ENCODE measurements at places on chromosomes 5 and 9. TPM values are rescaled to one million over a fixed set of nuclear protein-coding genes. Genes with fewer than 3 reads are reported as not detected.

Gene HARS1
- 79.3 TPM for total RNA-seq

Gene ANKRD55
- 0.09 TPM for total RNA-seq

Gene TMC1
- total RNA-seq, result 2.1 TPM

Gene SLC25A2
- 0.09 TPM for total RNA-seq

Gene FOXD4L5
- total RNA-seq, result 0.09 TPM

Gene LCN9
- not detected for total RNA-seq

Gene ZNF300
- 8.5 TPM for total RNA-seq

All from endothelial cell of coronary artery (primary cell).